ENCODE measurements at places on chromosomes 6 and 20. TPM values are rescaled to one million over a fixed set of nuclear protein-coding genes. Genes with fewer than 3 reads are reported as not detected.

The MDFI gene
- total RNA-seq: 62.6 TPM

The GSTA2 gene
- not detected for total RNA-seq

The GABRR2 gene
- total RNA-seq: 1.4 TPM

The BPIFB2 gene
- not detected for total RNA-seq

The NOX3 gene
- total RNA-seq: not detected

GRCh38 chr6:156953479-156954146 lies 176.4 kb downstream of the ARID1B start:
- H3K4me1 ChIP-seq: peaks cover 74% of the 10 kb centered on the region
- no peaks in the 10 kb centered on the region for H3K27me3 ChIP-seq
- no peak for DNase-seq
- H3K4me3 ChIP-seq: peak overlapping the region; percentile 49

- no peaks in the 10 kb centered on the region for H3K36me3 ChIP-seq
- H3K27ac ChIP-seq: no peak overlapping the region
- peaks cover 3% of the 10 kb centered on the region for H3K4me1 ChIP-seq
Observed at GRCh38 chr6:40755046-40755681, 168.0 kb upstream of the LRFN2 start.

DNA sequence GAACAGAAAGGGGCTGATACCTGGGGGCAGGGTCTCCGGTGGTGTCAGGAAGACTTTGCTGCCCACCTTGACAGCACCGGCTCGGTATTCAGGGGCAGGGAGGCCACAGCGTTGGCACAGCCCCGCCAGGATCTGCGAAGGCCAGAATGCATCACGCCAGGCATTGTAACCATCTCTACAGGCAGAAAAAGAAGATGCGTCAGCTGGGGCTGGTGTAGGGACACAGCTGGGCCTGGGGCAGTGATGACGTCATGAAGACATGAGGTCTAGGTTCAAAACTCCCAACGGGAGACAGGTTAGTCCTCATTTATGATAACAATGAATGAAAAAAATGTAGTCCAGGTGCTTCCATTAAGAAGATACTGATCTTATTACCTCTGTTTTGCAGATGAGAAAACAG lies 22.0 kb downstream of the ERGIC3 start:
- H3K27ac ChIP-seq: no peak overlapping the region
- DNase-seq: peak; percentile 60
- peaks cover 2% of the 10 kb centered on the region for H3K36me3 ChIP-seq

GRCh38 chr6:14177413-14178082 lies 60.0 kb downstream of the CD83 start:
- H3K4me1 ChIP-seq: no peaks in the 10 kb centered on the region
- no peak for DNase-seq
- no peak overlapping the region for H3K27ac ChIP-seq
- H3K4me3 ChIP-seq: no peak overlapping the region

GRCh38 chr6:6470123-6470522 lies 118.4 kb upstream of the LY86 start:
- H3K4me1 ChIP-seq: peaks cover 9% of the 10 kb centered on the region
- H3K4me3 ChIP-seq: no peak overlapping the region
- peaks cover 3% of the 10 kb centered on the region for H3K36me3 ChIP-seq
- no peak for DNase-seq
- H3K27me3 ChIP-seq: no peaks in the 10 kb centered on the region
- no peak overlapping the region for H3K27ac ChIP-seq

- peaks cover 81% of the 10 kb centered on the region for H3K4me1 ChIP-seq
- H3K27ac ChIP-seq: peak overlapping the region; percentile 38
- no peak for DNase-seq
- H3K27me3 ChIP-seq: no peaks in the 10 kb centered on the region
- no peaks in the 10 kb centered on the region for H3K36me3 ChIP-seq
Observed at GRCh38 chr6:37992749-37993148, 173.2 kb downstream of the ZFAND3 start.

DNA sequence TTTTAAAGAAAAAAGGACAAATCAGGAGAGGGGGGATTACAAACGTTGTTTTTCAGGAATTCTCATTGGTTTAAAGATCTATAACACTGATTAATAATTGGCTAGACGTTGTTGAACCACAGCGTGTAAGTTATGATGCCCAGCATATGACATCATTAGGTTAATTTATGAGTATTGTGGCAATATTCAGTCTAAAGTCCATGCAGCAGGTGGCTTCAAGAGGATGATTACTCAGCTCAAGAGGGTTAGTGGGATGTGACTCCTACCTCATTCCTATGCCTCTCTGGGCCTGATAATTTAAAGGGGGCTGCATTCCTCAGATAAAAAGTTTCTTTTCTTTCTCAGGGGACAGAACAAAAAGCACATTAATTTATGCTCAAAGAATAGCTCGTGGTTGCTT lies 1309.0 kb downstream of the EPHA7 start:
- no peak overlapping the region for H3K27ac ChIP-seq
- H3K36me3 ChIP-seq: no peaks in the 10 kb centered on the region
- H3K27me3 ChIP-seq: no peaks in the 10 kb centered on the region
- H3K4me1 ChIP-seq: no peaks in the 10 kb centered on the region

- H3K27ac ChIP-seq: no peak overlapping the region
- peaks cover 37% of the 10 kb centered on the region for H3K4me1 ChIP-seq
Observed at GRCh38 chr6:28941684-28942448, 18.1 kb upstream of the TRIM27 start.

DNA sequence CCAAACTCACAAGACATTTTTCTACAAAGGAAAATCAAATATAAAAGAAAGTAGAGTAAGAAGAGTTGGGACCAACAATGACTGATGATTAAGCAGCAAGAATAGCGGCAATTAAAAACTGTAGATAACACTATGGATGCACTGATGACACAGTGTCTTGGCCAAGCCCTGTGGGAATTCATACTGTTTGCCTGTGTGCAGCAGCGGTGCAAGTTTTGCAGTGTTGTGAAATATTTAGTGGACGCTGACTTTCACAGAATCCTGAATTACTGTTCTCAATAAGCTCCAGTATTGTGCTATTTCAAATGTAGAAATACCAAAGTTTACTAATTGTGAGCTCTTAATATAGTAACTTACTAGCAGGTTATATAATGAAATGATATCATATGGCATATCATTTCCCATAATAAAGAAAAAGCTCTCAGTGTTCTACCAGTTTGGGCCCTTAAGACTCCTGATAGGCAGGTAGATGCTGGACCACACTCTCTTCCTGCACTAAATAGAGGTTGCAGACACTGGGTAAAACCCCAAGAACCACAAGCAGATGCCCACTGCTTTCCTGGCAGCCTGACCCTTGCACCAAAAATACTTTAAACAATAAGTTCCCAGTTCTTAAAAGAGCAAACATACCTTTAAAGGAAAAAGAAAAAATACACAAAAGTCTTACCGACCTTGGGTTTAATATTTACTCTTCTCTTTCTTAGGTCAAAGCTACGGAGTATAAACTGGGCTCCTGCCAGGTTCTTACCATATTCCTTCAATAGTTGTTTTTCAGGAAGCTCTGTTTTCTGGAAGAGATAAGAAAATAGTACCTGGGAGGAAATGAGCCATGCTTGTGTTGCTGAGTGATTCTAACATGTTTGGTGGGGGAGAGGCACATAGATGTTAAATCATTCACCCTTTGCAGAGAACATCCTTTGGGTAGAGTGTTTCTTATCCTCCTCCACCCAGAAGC lies 41.6 kb downstream of the ANKEF1 start:
- H3K27ac ChIP-seq: no peak overlapping the region
- no peaks in the 10 kb centered on the region for H3K36me3 ChIP-seq
- no peaks in the 10 kb centered on the region for H3K27me3 ChIP-seq
- DNase-seq: no peak
- peaks cover 21% of the 10 kb centered on the region for H3K4me1 ChIP-seq
- no peak overlapping the region for H3K4me3 ChIP-seq

- H3K27ac ChIP-seq: no peak overlapping the region
- H3K4me3 ChIP-seq: no peak overlapping the region
Observed at GRCh38 chr6:11069760-11070159, 23.9 kb upstream of the SMIM13 start.

GRCh38 chr6:29861521-29862255 lies 34.1 kb downstream of the HLA-G start:
- DNase-seq: no peak
- no peaks in the 10 kb centered on the region for H3K36me3 ChIP-seq
- H3K4me1 ChIP-seq: no peaks in the 10 kb centered on the region
- peaks cover 51% of the 10 kb centered on the region for H3K27me3 ChIP-seq
- H3K4me3 ChIP-seq: no peak overlapping the region
- H3K27ac ChIP-seq: no peak overlapping the region

GRCh38 chr6:110545081-110545872 lies 68.9 kb upstream of the SLC22A16 start:
- peaks cover 3% of the 10 kb centered on the region for H3K36me3 ChIP-seq
- no peak overlapping the region for H3K27ac ChIP-seq
- H3K4me3 ChIP-seq: no peak overlapping the region
- no peak for DNase-seq
- H3K4me1 ChIP-seq: peaks cover 22% of the 10 kb centered on the region

DNA sequence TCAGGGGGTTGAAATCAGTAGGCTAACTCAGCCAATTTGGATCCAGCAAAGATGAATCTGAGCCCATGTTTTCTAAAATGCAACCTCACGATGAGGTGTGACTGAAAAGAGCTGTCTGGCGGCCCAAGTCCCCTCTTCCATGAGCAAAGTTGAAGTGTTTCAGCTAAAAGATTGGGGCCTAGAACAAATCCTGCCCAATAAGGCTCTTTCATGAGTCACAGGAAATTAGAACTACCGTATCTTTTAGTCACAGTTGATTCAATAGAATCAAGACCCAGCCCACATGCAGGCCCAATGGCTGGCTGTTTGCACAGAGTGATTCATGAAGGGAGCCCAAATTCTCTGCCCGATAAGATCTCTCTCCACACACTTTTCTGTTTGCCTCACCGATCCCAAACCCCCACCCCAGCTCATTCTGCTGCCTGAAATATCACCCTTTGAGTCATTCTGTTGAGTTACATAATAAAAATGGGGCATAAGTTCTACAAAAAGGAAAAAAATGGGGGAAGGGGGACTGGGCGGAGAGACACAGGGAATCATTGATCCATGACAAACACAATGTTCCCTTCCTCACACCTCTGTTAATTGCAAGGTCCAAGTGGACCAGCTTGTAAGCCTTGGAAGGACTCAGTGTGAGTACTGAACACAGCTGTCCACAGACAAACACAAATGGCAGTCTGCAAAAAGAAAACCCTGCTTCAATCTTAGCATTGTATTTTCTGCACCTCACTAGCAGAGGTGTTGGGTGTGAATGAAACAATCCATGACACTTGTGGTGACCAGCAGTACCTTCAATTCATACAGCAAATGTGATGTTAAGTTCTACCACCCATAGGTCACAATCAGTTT lies 13.8 kb downstream of the FOXQ1 start:
- peaks cover 9% of the 10 kb centered on the region for H3K27me3 ChIP-seq
- no peak for DNase-seq
- H3K36me3 ChIP-seq: peaks cover 2% of the 10 kb centered on the region
- no peak overlapping the region for H3K27ac ChIP-seq
- no peak overlapping the region for H3K4me3 ChIP-seq
- H3K4me1 ChIP-seq: peaks cover 9% of the 10 kb centered on the region

- no peak overlapping the region for H3K4me3 ChIP-seq
- H3K27ac ChIP-seq: no peak overlapping the region
- H3K4me1 ChIP-seq: peaks cover 6% of the 10 kb centered on the region
- DNase-seq: no peak
- peaks cover 5% of the 10 kb centered on the region for H3K27me3 ChIP-seq
- no peaks in the 10 kb centered on the region for H3K36me3 ChIP-seq
Observed at GRCh38 chr6:137978252-137978896, 111.3 kb downstream of the TNFAIP3 start.

- H3K4me1 ChIP-seq: peaks cover 5% of the 10 kb centered on the region
- no peak overlapping the region for H3K27ac ChIP-seq
- H3K36me3 ChIP-seq: peaks cover 5% of the 10 kb centered on the region
- no peak overlapping the region for H3K4me3 ChIP-seq
- DNase-seq: no peak
Observed at GRCh38 chr6:136093835-136094234, 156.3 kb downstream of the MTFR2 start.

GRCh38 chr6:115540077-115540869 lies 520.4 kb downstream of the FRK start:
- no peak for DNase-seq
- H3K4me3 ChIP-seq: no peak overlapping the region
- no peaks in the 10 kb centered on the region for H3K4me1 ChIP-seq
- no peak overlapping the region for H3K27ac ChIP-seq
- peaks cover 12% of the 10 kb centered on the region for H3K27me3 ChIP-seq

- no peaks in the 10 kb centered on the region for H3K27me3 ChIP-seq
- no peak for DNase-seq
- no peaks in the 10 kb centered on the region for H3K36me3 ChIP-seq
- H3K4me3 ChIP-seq: no peak overlapping the region
- H3K27ac ChIP-seq: peak overlapping the region; percentile 46
Observed at GRCh38 chr6:57303931-57304681, 13.3 kb upstream of the PRIM2 start.

DNA sequence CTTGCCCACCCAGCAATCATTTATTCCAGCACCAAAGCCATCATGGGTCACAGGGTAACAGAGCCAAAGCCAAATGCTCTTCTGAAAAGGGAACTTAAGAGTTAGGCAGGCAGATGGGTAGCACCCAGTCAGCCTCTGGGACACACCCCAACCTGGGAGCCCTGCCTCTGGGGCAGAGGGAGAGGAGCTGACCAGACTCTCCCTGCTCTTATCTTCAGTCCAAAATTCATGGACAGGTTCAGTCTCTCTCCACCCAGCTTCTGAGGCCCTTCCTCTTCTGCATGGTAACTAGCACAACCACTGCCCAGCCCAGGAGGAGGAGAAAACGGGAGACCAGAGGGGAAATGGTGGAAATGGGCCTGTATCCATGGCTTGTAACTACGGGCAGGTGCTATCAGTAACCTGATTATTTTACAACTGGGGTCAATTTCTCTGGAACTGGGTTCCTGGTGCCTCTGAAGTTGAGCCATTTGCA lies 105.4 kb downstream of the NOL4L start:
- peak overlapping the region; percentile 77 for H3K27ac ChIP-seq
- no peaks in the 10 kb centered on the region for H3K27me3 ChIP-seq
- H3K4me3 ChIP-seq: no peak overlapping the region
- DNase-seq: peak; percentile 39

- no peaks in the 10 kb centered on the region for H3K36me3 ChIP-seq
- no peak overlapping the region for H3K27ac ChIP-seq
- peaks cover 10% of the 10 kb centered on the region for H3K27me3 ChIP-seq
- H3K4me3 ChIP-seq: no peak overlapping the region
Observed at GRCh38 chr20:60097285-60097684, 139.1 kb downstream of the CDH26 start.

DNA sequence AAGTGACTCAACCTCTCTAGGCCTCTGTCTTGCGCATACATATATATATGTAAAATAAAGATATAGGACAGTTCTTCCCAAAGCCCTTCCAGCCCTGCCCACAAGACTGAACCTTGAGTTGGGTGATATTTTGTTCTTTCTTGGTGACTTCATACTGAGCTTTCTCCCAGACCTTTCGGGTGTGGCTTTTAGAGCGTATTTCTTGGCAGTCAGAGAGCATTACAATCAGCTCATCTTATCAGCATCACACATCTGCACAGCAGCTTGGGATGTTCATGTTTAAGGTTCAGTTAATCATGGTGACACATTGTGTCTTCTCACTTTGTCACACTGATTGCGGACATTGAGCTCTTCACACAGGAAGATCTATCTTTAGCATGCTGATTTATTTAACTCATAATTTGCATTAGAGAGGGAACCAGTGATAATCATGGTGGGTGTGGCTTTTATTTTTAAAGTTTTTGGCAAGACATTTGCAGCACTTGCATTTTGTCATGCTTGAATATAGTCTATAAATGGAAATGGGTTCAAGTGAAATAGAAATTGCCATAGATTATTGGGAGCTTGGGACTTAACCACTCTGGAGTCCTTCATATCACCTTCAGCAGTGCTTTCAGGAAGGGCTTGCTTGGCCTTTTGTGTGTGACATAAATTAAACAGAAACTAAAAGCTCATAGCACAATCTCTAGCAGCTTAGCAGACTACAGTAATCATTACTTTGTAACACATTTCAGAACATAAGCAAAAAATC lies 8.3 kb downstream of the KIF3B start:
- DNase-seq: no peak
- H3K36me3 ChIP-seq: peaks cover 5% of the 10 kb centered on the region
- H3K4me1 ChIP-seq: peaks cover 9% of the 10 kb centered on the region

Measured in chondrocyte (in vitro differentiated cells).